ENCODE measurements at places on chromosomes 7 and 10.
A peak's percentile ranks its signal among the peaks of the same experiment; 100 is the strongest.

GRCh38 chr7:129366-130221, 62.8 kb upstream of the FAM20C start:
- peak; percentile 95 for DNase-seq

DNA sequence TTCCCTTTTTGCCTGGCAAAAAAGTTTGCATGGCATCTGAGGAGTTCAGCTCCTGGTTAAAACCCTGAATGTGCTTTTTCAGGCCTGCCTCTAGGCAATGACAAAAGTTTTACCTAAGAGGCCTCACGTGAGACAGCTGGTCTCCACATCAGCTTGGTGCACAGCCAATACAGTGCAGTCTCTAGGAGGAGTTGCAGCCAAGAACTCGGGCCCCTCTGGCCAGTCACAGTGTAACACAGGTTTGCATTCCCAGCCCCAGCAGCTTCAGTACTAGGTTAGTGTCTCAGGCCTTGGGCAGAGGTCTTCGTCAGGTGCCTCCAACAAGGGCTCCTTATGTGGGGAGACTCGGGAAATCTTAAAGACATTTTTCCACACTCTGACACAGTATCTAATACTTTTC, 771.7 kb downstream of the SORCS1 start:
- DNase-seq, result no peak

DNA sequence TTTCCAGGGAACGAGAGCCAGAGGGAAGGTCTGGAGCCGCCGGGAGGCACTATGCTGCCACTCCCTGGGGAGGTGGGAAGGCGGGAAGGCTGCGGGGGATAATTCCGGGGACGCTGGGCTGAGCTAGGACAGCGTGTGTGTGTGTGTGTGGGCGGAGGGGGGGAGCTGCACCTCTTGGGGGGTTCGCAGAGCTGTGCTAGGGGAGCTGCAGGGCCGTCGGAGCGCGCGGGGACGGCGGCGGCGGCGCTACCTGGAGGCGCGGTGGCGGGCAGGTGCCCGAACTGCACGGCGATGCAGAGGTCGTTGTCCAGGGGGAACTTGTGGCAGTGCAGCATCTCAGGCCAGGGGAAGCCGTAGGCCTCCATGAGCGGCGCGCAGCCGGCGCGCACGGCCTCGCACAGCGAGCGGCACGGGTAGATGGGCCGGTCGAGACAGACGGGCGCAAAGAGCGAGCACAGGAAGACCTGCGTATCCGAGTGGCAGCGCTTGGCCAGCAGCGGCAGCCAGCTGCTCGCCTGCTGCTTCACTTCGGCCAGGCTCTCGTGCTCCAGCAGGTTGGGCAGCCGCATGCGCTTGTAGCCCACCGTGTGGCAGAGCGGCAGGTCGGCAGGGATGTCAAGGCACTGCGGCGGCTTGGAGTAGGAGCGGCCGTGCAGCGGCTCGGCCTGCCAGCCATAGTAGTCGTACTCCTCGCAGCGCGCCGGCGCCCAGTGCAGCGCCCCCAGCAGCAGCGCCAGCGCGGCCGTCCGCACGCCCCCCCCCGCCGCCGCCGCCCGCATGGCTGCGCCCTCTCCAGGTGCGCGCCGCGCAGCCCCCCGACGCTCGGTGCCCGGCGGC, 526 bp downstream of the SFRP5 start:
- no peak for DNase-seq

DNA sequence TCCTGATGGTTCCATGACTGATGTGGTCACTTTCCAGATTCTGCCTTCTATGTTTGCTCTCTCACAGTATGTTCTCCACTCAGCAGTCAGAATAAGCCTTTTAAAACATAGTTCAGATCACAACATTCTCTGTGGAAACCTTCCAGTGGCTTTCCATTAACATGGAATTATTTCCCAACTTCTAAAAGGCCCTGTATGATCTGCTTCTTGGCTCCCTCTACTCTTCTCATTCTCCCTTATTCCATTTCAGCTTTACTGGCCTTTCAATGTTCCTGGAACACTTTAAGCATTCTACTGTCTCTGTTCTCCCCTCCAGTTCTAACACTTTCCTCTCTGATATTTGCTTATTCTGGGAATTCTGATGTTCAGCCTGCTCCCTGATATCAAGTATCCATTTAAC, 325.6 kb downstream of the THSD7A start:
- DNase-seq, result no peak

- DNase-seq, result peak; percentile 65
Measured at GRCh38 chr10:94299417-94299816, 63.3 kb downstream of the NOC3L start.

DNA sequence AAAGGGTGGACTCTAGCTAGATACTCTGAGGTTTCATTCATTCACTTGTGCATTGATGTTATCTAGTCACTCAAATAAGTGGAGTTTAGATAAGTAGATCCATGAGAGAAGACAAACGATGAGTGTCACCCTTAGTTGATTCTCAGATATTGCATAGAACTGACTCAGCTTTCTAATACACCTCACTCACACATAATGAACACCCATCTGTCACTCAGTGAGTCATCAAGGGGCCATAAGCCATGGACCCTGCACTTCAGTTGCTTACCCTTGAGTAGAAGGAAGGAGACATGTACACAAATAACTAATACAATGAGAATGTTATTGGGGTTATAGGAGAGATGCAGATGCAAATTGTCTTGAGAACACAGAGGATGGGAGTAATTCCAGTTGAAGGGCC, 163.8 kb downstream of the SORCS3 start:
- no peak for DNase-seq

DNA sequence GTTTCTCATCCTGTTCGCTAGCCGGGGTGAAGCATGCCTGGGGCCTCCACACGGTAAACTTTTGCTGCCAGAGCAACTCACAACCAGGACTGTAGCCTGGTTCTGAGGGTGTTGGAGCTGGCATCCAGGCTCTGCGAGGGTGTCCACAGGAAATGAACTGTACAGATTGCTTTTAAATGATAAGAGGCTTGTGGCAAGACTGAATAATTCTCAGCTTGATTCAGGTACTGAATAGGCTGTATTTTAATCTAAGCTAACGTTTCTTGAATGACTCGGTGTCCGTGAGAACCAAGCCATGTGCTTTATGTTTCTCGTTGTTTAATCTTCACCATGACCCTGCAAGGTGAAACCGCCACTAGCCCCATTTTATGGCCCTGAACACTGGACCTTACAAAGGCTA, 49.3 kb downstream of the EEPD1 start:
- DNase-seq, result no peak

DNA sequence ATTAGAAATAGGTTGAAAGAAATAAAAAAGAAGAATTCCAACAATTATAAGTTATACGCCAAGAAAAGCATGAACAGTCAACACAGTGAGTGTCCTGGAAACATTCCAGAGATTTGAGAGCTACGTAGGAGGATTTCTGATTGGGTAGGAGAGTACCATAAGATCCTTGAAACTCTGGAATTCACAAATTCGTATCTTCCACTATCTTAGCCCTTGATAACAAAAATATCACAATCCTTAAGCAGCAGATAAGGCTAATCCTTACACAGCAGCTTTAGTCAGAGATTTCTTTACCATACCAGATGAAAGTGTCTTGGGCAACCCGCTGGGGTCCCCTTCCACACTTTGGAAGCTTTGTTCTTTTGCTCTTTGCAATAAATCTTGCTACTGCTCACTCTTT, 8.2 kb downstream of the TPK1 start:
- peak; percentile 23 for DNase-seq

DNA sequence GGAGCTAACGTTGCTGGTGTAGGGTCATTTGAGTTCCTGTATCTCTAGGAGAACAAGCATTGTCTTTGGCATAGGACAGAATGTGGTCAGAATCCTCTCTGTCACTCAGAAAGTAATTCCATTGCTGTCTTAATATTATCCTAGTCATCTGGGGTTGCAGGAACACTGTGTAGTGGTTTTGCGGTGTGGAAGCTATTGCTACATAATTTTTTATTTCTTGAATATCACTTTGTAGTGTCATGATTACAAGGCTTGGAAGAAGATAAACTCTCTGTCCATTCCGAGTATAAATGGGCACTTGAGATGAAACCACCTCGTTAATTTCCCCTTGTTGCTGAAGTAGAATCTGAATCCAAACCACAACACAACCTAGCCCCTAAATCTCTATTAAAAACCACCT, 919.2 kb downstream of the LRMDA start:
- peak; percentile 70 for DNase-seq

GRCh38 chr10:12333380-12334185, 15.8 kb upstream of the CAMK1D start:
- DNase-seq, result peak; percentile 96

DNA sequence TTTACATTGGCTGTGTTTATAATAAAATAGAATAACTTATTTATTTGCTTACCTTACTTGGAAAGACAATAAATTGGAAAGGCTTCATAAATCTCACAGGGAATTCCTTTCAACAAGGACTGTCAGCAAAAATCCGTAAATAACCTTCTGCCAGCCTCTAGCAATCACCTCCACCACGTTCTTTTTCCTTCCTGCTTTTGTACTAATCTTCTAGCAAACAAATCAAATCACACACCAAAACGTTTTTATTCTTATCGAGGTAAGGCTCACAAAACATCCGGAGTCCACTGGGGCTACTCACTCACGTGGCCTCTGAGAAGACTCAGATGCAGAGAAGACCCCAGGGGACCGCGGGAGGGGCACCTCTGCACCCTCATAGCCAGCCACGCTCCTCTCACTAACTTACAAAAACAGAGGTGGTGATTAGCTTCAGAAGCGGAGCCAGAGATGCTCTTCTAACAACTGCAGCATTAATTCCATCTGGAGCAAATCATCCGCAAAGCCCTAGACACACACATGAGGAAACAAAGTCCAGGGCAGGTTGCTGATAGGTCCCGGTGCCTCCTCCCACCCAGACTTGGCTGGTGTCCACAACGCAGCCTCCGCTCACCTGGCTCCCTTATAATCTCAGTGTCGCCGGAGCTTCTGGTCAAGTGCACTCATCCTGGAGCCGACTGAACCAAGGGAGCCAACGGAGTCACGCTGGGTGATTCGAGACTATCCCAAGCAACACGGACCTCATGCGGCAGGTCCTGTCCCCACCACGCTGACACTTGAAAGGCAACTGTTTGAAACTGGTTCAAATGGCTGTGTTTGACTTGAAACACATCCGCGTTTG, 22.5 kb downstream of the CTBP2 start:
- no peak for DNase-seq

- DNase-seq, result no peak
Measured at GRCh38 chr7:28759475-28759971, 198.6 kb downstream of the TRIL start.

DNA sequence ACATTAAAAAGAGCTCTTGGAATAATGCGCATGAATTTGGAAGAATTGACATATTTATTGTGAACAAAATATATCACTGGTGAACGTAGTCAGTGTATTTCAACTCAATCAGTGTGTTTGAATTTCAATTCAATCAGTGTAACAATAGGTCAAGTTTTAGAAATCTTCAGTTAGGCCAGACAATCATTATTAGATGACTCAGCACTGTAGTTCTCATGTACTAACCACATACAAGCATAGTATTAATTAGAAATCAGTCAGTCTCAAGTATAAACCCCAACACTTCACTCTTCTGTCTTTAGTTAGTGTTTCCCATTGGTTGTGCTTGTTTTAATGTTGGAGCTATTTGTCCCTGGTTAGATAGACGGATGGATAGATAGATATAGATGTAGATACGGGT, 1247.9 kb downstream of the NXPH1 start:
- no peak for DNase-seq

DNA sequence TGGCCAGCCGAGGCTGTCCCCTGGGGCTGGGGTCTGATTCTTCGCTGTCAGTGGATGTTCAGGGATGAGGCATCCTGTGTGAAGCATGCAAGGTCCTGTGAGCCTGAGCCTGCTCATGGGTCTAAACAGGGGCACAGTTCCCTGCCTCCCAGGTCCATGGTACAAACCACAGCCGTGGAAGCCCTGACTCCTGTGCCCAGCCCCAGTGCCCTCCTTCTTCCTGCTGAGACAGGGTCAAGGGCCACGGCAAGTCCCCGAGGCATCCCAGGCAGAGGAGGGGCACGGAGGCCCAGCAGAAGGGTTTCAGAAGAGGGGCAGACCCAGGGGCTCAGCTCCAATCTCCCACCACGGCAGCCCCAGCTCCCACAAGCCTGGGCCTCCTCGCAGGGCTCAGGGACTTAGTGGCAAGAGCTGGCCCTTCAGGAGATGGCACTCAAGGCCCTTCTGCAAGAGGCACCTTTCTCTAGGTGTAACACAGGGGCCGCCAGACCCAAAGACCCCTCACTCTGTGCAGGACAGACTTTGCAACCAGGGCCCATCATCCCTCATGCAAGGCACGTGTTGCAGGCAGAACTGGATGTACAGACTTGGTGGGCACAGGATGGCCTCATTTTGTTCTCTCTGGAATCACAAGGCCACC, 248.8 kb downstream of the TCERG1L start:
- no peak for DNase-seq

GRCh38 chr10:30538086-30538485, 91.5 kb downstream of the LYZL2 start:
- DNase-seq, result no peak

DNA sequence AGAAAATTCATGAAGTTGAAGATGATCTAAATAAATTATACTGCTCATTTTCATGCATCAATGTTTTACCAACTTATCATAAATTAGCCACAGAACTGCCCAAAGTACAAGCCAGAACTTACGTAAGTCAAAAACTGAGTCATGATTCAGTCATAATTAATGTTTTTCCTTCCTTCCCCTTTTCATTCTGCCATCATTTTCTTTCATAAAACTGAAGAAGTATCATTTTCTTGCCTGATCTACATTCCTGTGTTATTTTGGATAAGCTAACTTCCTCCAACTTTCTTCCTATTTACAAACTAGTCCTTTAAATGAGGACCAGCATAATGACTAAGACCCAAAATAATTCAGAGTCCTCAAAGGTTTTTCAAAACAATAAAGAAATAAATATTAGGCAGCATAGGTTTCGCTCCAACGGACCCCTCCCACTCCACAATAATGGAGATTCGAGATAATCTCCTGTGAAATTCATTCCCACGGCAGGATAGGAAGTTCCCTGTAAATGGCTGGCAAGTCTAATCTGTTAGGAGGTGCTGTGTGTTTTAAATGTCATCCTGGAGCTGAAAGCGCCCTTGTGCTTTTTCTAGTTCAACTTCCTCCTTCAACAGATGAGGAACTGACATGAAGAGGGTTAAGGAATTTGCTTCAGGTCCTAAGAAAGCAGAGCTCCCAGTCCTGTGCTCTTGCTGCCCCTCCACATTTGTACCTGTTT, 218.9 kb downstream of the DOCK4 start:
- DNase-seq, result peak; percentile 50

- DNase-seq, result no peak
Measured at GRCh38 chr7:153696242-153696641, 356.0 kb upstream of the DPP6 start.

GRCh38 chr7:17274551-17275245, 23.8 kb upstream of the AHR start:
- DNase-seq, result no peak

GRCh38 chr7:42082144-42082543, 154.9 kb downstream of the GLI3 start:
- peak; percentile 34 for DNase-seq

Measured in fibroblast of gingiva (primary cell).